ENCODE measurements at places on chromosomes 2 and 18.
A peak's percentile ranks its signal among the peaks of the same experiment; 100 is the strongest.

DNA sequence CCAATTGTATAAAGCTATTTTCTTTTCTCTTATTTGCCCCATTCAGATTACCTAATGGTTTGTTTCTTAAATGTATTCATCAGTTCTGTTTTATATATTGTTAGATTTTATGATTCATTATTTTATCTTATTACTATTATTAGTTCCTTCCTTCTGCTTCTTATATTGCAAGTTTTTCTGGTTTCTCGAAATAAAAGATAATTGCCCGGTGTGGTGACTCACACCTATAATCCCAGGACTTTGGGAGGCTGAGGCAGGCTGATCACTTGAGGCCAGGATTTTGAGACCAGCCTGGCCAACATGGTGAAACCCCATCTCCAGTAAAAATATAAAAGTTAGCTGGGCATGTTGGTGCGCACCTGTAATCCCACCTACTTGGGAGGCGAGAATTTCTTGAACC lies 37.8 kb downstream of the ANTXR1 start:
- no peak for DNase-seq

GRCh38 chr2:177636672-177637071 lies 244.1 kb downstream of the AGPS start:
- no peak for DNase-seq

DNA sequence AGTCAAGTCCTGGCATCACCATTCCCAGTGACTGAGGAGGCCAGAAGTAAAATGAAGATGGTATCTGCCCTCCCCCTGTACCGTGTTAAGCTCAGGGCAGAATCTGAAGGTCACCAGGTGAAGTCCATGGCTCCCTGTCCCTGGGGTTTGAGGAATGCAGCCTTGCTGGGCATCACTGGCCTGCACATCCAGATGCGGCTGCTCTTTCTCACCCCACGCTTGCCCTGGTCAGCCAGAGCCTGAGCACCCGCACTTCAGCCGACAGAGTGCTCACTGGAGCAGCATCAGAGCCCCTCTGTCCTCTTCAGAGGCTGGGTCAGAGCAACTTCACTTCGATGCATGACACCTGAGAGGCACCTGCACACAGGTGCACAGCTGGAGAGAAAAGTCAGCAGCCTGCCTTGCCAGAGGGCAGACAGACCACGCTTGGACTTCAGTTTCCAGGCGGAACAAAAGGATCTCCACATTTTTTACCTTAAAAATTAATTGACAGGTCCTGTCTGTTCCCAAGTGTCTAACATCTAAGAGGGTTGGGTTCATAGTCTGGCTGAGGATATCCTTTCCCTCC lies 267.3 kb downstream of the ANAPC1 start:
- DNase-seq = no peak

- no peak for DNase-seq
These were observed 2.8 kb upstream of the STK25 start for GRCh38 chr2:241511091-241511741.

DNA sequence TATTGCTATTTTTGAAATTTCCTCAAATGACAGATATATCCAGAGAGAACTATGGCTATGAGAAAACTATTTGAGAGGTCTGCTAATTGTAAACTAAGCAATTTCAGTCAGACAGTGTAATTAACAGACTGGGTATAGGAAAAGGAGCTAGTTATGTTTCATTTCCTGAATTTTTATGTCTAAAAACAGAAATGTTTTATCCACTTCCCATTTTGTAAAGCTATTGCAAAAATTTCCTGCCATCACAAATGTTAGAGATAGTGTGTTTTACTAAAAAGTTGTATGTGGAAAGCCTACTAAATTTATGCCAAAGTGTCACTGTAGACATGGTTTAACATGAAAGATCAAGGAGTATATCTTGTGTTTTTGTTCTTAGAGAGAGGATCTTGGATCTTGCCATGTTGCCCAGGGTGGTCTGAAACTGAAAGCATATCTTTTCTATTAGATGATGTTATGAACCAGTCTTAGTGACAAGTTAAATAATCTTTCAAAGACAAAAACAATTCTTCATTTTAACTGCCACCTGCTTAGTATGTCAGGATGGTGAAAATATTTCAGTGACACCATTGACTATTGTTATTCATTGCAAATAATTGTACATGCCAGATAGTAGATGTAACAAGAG lies 40.5 kb upstream of the ITPRID2 start:
- DNase-seq = no peak

GRCh38 chr18:6590326-6590725 lies 139.2 kb upstream of the ARHGAP28 start:
- no peak for DNase-seq

DNA sequence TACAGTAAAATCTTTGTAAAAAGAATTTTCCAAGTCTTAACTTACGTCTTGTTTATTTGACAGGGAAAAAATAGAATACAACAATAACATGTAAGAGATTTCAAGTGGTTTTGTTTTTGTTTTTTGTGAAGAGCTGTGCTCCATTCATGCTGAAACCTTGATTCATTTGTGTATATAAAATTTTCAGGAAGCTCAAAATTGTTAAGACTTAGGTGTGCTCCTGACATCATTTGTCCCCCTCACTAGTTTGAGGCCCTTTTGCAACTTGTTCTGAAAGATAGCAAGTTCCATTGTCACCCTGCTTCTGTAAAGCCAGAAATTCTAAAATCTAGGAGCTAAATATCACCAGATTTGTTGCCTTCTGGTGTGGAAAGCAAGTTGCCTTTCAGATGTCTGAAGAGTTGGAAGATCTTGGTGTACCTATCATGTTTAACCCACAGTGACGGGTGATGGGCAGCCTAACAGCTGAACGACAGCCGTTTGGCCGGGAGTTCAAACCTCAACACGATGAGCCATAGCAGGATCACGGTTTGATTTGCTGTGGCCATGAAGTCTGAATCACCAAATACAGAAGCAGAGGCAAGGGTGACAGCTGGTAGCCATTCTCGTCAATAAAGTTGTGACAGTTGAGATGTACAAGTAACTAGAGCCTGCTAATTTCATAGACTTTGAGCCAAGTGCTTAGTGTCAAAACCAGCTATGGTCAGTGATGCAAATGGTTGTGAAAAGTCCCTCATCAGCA lies 205.5 kb upstream of the SP5 start:
- no peak for DNase-seq

- no peak for DNase-seq
These were observed 104.5 kb upstream of the UGP2 start for GRCh38 chr2:63737081-63737751.

- DNase-seq = no peak
These were observed 1.5 kb upstream of the FLACC1 start for GRCh38 chr2:201358684-201359083.

DNA sequence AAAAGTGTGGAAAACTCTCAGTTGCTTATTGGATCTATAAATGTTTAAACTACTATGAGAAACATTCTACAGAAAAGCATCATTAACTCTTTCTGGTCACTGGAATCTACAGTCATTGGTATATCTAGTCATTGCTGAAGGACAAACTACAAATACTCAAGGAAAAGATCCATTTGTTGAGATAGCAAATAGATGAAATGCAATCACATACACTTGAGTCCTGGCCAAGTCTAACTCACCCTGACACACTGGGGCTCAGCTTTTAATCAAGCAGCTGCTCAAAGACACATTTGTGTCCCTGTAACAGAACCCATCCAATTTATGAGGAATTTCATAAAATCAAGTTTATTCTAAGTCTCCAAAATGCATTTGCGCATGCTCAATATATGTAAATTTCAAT lies 68.7 kb downstream of the CDH2 start:
- no peak for DNase-seq

DNA sequence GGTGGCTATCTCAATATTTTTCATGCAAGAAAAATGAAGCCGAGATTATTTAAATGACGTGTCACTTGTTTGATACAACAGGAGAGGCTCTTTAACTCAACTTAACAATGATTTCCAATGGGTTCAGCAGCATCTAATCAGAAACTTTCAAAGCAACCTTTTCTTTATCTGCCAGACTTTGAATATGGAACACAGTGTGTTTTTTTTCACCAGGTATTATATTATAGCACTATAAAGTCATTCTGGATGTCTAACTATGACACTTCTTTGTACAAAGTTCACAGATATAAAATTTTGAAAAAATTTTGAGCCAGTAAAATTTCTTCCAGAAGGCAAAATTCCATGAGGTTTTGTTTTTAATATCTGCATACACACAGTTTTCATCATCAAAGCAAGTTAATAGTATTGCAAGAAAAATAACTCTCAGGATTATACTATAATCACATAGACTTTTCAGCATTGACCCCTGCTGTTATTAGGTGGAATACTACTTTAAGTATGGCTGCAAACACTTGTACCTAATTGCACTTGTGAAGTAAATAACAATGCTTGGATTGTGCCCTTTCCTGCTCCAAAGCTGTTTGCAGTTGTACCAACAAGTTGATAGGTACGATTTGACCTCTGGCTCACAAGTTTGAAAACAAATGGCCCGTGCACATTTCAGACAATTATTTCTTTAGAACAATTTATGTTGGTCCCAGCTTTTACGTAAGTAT lies 44.0 kb upstream of the DSG1 start:
- DNase-seq = no peak

DNA sequence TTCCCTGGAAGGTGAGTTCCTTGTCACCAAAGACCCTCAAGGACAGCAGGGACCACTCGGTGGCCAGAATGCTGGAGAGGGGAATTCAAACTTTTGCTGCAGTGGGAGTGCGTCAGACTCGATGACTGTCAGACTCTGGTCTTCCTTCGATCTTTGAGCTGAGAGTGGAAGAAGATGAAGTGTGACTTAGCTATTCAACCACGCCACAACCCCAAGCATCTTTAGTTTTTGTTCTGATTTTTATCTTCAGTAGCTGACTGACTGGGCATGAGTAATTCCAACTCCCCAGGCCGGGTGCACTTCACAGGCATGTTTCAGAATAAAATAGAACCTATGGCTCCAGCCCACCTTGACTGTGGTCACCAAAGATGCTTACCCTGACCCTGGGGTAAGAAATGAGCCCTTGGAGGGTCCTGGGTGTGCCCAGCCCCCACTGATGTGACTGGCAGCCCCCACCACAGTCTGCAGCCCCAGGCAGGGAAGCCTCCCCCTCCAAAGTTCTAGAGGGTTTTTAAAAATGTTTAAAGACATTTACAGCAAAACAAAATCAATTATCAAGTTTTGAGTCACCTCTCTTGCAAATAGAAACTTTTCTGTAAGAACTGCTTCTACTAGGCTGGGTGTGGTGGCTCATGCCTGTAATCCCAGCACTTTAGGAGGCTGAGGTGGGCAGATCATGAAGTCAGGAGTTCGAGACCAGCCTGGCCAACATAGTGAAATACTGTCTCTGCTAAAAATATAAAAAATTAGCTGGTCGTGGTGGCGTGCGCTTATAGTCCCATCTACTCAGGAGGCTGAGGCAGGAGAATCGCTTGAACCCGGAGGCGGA lies 24.9 kb upstream of the YWHAQ start:
- no peak for DNase-seq

DNA sequence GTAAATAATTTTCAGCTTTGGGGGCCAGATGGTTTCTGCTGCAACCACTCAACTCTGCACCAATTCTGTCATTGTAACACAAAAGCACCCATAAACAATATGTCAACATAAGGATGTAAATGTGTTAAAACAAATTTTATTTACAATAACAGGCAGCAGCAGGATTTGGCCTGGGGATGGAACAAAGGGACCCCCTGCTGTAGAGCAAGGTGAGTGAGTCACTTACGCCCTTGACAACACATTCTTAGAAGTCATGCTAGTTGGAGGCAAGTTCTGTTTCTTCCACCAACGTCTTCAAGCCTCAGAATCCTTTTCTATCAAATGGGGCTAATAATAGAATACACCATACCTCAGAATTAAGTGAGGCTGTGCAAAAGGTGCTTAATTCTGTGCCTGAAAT lies 610.2 kb upstream of the SYT4 start:
- no peak for DNase-seq

DNA sequence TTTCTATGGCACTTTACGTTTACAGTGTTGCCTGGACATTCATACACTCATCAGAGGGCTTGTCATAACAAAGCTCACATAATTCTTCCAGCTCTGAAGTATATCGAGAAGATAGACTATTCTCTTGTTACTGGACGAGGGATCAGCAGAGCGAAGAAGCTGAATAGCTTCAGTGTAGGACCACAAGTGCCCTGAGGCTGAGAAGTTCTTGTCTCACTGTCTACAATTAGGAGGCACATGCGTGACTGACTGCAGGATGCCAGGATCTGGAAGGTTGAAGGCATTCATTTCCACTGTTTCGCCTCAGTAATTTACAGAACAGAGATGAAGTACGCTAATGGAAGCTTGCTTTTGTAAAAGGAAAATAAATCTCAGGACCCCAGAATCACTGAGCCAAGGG lies 9.6 kb downstream of the SH3YL1 start:
- no peak for DNase-seq

GRCh38 chr2:236985761-236986339 lies 99.8 kb upstream of the COPS8 start:
- DNase-seq = no peak

- no peak for DNase-seq
These were observed 605.2 kb downstream of the NR4A2 start for GRCh38 chr2:155727187-155727895.

- no peak for DNase-seq
These were observed 17.4 kb downstream of the KCNIP3 start for GRCh38 chr2:95314598-95314963.

DNA sequence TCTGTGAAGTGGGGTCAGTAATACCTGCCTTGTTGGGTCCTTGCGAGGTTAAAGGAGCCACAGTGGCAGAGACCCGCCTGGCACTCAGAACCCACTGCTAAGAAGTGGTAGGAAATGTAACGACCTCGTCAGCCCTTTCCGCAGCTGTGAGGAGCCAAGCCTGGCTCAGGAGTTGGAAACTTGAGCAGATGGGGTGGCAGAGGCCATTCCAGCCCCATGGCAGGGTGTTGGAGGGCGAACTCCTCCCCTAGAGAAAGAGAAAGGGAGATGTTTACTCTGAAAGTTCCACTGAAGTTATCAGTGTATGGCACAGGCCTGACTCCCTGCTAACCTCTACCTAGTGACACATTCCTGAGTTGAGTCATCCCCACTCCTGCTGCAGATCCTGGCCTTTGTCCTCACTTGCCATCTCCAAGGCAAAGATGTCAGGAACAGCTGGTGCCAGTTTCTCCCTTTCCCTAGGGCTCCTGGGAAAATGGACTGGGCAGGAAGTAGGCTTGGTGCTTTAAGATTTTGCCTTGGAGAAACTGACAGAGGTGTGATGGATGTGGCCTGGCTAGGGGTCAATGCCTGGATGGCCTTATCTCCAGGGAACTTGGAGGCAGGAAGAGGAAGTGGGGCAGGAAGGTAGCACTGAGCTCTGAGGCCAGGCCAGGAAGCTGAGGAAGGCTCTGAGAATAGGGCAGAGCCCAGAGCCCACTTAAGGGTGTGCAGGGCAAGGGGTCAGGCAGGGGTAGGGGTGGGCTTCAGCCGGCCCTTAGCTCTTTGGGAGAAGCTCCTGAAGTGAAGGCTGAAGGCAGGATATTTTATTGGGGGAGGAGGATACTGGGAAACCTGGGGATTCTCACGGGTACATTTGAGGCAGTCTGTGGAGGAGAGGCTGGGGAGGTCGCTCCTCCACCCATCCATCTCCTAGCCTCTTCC lies 888 bp downstream of the VAMP5 start:
- peak; percentile 79 for DNase-seq

DNA sequence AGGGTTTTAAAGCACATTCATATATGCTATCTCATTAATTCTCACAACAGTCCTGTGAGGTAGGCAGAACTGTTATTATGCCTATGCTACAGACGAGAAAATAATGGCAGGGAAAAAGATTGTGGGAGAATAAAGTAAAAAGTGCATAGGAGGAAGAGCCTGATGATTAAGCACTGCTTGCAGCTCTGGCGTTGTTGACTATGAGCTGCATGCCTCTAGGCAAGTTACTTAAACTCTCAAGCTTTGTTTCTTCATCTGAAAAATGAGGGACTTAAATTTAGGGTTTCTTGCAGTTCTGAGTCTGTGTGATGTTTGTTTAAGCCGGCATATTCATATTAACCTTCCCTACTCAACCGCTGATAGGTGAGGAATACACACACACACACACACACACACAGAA lies 51.6 kb upstream of the RAPH1 start:
- no peak for DNase-seq
